Smooth muscle cell of the pulmonary artery (primary cell): ENCODE measurements at places on chromosomes 7 and 10. TPM values are rescaled to one million over a fixed set of nuclear protein-coding genes. Genes with fewer than 3 reads are reported as not detected.

The OR2A12 gene
- total RNA-seq = not detected in 2 replicates

The KIAA1217 gene
- 2.7 and 6.9 TPM in 2 replicates for total RNA-seq

The DPYSL4 gene
- 17.9 and 52.0 TPM in 2 replicates for total RNA-seq

The CARD11 gene
- total RNA-seq = 0.13 TPM in 1 of 2 replicates, not detected in the other

The GPR37 gene
- total RNA-seq = 1.5 and 2.7 TPM in 2 replicates

The NPSR1 gene
- not detected in 2 replicates for total RNA-seq

The PLAC9 gene
- 8.0 and 18.2 TPM in 2 replicates for total RNA-seq

The GBX1 gene
- not detected in 2 replicates for total RNA-seq
